GM04504 (cell line): ENCODE measurements at places on chromosomes 7 and 10.

DNA sequence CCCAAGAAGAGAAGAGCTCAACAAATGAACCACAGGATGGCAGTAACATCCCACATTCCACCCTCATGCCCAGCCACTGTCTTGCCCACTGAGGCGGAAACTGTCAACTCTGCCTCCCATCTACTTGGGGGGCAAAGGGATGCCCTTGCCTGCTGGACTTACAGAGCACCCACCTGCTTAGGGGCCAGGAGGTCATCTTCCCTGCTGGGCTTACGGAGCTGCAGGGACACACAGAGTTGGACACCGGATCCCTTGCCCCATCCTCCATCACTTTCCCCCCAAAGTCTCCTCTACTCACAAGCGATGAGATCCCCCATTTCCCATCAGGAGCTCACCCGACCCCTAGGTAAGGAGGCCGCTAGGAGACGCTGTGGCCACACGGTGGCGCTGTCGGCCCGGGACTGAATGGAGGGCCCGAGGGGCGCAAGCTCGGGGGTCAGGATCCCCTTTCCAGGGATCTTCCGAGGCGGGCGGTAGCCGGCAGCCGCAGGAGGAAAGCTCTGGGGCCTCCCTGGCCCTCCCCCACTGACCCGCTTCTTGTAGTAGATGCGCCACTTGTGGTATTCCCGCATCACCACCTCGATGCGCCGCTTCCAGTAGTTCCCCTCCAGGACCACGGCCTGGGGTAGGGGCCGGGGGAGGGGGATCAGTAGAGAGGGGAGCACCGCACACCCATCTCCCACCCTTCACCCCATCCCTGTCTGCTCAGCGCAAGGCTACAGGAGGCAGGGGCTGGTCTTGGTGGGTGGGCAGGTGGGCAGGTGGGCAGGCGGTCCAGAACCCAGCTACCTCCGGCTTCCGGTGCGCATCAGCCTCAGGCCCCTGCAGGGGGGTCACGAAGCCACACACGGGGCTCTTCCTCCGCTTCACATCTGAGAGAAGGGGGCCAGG, 17.3 kb downstream of the MLXIPL start:
- no peak for DNase-seq

- peak; percentile 45 for DNase-seq
Observed at GRCh38 chr7:106329971-106330733, 45.4 kb upstream of the NAMPT start.

GRCh38 chr7:139430443-139430842, 53.0 kb downstream of the KLRG2 start:
- DNase-seq: no peak

DNA sequence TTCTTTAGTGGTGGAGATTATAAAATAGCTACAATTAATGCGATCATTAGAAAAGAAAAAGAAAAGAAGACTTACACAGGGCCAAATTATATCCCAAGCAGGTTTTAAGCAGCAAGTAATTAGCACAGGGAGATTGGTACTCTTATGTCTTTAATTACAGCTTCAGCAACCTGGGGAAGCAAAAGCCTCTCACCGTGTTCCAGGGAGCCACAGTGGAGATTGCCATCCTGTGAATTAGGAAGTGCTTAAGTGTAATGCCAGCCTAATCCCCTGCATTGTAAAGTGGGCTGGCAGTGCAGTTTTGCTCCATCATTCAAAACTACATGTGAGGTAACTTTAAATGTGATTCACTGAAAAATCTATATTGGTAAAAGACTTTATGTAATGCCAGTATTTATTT, 533.5 kb upstream of the COBL start:
- DNase-seq: no peak

DNA sequence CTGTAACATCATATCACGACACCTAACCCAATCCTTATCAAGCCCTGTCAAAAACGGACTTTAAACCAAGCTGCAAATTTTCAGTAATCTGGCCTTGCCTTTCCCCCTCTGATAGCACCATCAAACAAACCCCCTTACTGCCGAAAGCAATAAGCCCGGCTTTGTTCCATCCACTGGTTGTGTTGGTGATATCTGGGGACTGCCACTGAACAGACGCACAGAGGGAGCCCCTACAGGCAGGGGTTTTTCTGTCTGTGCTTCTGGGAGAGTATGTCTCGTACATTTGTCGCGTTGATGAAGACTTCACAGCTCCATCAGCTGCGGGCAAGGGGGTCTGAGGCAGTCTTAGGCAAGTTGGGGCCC, 550 bp upstream of the PLAU start:
- no peak for DNase-seq

DNA sequence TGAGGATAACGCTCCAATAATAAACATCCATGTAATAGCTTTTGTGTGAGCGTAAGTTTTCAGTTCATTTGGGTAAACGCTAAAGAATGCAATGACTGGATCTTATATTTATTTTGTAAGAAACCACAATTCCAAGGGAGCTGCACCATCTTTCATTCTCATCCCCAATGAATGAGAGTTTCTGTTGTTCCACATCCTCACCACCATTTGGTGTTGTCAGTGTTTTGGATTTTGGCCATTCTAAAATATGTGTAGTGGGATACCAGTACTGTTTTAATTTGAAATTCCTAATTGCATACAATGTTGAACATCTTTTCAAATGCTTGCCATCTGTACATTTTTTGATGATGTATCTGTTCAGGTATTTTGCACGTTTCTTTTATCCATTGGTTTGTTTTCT, 50.9 kb upstream of the SEMA3D start:
- DNase-seq: no peak

DNA sequence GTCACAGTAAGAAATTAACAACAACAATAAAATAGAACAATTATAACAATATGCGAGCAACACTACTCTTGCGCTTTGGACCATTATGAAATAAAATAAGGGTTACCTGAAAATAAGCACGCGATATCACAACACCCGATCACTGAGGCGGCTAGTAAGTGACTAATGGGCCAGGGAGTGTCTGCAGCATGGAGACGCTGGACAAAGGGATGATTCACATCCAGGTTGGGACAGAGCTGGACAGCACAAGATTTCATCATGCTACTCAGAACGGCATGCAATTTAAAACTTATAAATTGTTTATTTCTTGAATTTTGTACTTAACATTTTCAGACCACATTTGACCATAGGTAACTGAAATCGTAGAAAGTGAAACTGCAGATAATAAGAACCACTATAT, 15.6 kb downstream of the HIBADH start:
- no peak for DNase-seq

DNA sequence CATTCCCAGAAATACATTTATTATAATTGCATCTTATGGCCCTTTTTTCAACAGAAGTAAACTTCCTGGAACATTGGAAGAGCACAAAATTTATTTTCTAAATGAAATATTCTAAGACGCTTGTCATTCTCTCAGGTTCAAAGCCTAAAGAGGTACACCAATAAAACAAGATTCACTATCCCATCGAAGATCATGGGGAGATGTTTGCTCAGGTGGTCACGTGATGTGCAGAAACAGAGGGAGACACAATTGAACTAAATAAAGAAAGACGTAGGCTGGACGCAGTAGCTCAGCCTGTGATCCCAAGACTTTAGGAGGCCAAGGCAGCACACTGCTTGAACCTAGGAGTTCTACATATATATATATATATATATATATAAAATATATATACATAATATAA, 46.0 kb upstream of the TMEM254 start:
- DNase-seq: no peak

- DNase-seq: no peak
Observed at GRCh38 chr10:117797296-117797695, 249.4 kb downstream of the RAB11FIP2 start.

- no peak for DNase-seq
Observed at GRCh38 chr10:129825221-129825620, 138.9 kb downstream of the EBF3 start.

DNA sequence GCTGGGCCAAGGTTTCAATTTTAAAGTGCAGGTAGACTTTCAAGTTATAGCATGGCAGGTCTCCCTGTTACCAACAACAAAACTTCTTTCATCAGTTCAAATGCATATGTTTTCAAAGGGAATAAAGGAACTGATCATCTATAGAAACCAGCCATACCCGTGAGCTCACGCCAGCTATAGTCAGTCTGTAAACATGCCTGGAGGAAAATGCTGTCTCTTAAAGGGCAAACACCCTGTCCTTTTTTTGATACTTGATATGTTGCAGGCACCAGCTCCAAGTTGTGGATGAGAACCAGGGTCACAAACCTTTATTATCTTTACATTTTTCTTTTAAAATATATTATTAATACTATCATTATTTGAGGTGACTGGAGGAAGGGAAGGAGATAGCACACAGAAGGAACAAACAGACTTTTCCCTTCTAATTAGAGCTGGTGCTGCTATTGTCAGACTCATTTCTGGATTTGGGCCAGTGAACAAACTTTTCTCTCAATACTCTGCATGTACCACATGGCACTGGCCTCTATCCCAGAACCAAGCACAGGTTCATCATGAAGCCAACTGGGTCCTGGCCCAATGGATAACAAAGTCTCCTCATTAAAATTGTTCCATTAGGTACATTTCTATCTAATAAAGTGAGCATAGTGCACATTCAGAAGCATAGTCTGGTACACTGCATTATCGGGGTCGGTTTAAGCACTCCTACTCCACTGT, 1102.4 kb downstream of the SORCS3 start:
- no peak for DNase-seq

DNA sequence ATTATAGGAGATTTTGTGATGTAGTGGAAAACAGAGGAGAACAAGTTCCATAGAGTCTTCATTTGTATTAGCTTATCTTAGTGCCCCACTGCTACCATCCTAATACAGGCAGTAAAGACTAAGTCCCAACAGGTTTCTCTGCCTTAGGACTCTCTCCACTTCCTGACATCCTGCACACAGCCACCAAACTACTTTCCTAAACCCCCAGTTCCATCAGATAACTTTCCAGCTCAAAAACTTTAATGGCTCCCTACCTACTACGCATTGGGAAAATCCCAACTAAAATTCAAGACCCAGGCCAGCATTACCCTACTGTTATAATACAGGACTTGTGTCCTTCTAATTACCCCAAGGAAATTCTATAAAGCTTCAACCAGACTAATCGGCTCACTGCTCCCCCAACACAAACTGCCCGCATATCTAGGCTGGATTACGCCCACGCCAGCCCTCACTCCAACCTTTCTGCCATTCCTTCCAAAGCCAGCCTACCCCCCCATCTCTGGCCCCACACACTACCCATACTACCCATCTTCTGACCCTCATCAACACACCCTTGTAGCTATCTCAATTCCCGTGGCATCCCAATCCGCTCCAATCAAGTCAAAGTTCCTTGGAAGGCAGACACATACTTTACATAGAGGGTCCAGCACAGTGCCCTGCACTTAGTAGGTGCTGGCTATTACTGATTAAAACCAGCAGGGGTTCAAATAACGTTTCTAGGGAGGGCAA, 1.4 kb downstream of the IDE start:
- no peak for DNase-seq

DNA sequence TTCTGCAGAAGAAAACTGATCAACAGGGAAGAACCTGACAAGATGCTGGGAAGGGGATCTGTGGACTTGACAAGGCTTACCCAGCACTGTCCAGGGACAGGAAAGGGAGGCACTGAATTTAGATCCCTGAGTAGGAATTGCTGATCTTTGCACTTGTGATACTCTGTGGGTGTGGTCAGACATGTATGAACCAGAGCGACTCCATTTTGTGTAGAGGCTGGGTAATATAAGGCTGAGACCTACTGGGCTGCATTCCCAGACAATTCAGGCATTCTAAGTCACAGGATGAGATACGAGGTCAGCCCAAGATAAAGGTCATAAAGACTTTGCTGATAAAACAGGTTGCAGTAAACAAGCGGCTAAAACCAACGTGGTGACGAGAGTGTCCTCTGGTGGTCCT, 60.7 kb downstream of the CCDC3 start:
- DNase-seq: no peak

- no peak for DNase-seq
Observed at GRCh38 chr10:124732931-124733570, 11.1 kb downstream of the FAM53B start.

DNA sequence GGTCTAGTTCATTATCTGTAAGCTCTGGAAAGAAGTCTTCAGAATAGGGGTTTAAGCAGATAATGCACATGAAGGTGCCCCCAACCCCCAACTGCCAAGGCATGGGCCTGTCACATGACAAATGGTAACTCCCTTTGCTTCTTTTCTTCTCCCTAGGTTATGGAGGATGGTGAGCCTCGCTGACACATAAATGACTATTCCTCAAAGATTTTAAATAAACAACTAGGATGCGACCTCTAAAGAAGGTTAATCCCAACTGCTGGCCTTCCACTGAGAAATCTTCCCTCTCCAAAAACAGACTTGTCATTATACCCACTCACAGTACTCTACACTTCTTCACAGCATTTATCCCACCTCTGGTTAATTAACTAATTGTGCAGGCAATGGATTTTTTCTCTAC, 75.7 kb upstream of the FAM133B start:
- no peak for DNase-seq

GRCh38 chr10:102408131-102408727, 10.4 kb downstream of the PSD start:
- DNase-seq: no peak

GRCh38 chr7:8051373-8051772, 82.8 kb downstream of the GLCCI1 start:
- no peak for DNase-seq

DNA sequence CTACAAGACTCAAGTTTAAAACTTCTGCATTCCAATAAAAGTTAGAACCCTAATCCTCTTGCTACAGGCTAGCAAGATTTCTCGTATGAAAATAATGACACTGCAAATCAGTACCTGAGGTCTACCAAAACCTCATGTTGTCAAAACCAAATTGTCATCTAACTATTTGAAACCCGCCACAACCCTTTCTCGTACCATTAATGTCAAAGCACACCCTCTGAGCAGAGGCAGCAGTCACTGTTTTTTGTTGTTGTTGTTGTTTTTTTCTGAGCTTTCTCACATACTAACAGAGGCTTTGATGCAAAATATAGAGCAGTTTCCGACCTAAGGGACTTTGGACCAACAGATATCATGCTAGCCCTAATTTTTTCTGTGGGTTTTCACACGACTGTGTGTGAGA, 563.9 kb upstream of the C7orf33 start:
- DNase-seq: no peak

DNA sequence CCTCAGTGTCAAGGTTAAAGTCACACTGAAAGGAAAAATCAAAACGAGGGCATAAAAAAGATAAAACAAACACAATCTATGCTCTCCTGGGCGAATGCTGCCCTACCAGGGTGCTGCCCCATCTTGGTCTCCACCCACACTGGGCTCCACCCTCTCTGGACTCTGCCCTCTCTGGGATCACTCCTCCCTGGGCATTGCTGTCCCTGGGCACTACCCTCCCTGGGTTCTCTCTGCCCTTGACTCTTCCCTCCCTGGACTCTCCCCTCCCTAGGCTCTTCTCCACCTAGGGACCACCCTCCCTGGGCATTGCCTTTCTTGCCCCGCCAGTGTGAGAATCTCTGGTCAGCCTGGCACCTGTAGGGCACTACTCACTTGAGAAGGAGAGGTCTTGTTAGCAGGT, 8.6 kb downstream of the GDF2 start:
- no peak for DNase-seq

DNA sequence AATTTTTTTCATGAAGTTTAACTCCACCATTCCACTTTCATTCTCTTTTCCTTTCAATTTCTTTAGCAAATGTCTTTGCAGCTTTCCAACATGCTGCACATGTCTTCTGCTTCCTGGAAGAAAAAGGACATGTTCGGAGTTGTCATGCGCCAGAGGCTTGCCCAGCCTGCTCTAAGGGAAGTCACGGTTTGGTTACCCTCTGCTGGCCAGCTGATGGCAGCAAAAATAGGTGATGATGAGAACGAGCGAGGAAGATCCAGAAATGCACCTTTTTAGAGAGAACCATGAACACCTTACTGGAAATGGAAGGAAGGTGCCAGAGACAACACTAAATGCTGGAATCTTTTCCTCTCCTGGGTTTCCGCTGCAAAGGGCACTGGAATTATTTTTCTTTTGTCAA, 4.9 kb upstream of the ZSCAN21 start:
- no peak for DNase-seq
